ENCODE measurements at places on chromosomes 16 and 17.
A peak's percentile ranks its signal among the peaks of the same experiment; 100 is the strongest.

GRCh38 chr17:50816771-50817751, 18.3 kb upstream of the WFIKKN2 start:
- peak; percentile 67 for DNase-seq

DNA sequence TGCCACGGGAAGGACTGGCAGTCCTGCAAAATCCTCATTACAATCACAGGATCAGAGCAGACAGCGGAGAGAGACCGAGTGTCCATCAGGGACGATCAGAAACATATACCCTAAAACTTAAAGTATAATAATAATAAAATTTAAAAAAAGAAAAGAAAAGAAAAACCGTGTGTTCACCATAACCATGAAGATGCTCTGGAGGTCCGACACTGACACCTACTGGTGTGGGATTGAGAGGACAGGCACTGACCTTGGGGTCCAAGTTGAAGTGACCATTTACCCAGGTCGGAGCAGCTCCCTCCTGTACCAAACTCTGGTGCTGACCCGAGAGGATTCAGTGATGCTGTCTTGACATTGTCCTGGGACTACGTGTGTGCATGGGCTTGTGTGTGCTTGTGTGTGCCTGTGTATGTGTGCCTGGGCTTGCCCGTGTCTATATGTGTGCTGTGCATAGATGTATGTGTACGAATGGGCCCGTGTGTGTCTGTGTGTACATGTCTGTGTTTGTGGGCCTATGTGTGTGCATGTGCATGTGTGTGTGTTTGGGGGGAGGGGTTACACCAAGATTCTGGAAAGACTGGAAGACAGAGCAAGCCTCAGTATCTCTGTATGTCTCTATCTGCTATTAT, 10.0 kb upstream of the CD300LD start:
- no peak for DNase-seq

DNA sequence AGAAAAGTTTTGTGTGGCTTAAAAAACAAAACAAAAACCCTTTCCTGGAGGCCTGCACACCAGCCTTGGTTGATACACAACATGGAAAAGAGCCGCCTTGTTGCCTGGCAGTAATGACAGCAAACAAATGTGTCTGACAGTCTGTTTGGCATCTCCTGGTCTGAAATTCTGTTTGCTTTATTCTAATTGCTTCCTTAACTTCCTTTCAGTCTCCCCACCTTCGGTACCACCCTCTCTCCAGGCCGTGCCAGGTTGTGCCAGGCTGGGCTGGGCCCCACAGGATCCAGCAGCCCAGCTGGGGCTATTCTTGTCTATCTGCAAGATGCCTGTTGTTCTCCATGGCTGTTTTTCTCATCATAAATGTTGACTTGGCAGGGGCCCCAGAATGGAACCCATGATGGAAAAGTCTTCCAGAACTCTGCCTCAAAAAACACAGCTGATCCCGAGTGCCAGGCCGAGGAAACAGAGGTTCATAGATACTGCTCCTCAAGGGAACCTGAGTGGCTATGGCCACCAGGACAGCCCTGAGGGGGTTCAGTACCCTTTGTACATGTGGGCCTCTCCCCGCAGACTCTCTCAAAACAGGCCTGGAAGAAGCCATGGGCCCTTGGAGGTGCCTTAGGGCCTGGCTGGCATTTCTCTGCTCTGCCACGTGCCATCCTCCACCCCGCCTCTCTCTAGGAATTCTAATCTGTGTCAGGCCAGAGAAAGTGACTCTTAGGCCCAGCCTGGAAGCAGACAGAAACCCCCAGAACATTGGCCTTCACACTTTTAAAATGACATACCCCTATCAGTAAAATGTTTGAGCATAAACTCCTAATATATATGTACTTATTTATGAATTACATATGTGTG, 50.5 kb downstream of the YPEL2 start:
- no peak for DNase-seq

DNA sequence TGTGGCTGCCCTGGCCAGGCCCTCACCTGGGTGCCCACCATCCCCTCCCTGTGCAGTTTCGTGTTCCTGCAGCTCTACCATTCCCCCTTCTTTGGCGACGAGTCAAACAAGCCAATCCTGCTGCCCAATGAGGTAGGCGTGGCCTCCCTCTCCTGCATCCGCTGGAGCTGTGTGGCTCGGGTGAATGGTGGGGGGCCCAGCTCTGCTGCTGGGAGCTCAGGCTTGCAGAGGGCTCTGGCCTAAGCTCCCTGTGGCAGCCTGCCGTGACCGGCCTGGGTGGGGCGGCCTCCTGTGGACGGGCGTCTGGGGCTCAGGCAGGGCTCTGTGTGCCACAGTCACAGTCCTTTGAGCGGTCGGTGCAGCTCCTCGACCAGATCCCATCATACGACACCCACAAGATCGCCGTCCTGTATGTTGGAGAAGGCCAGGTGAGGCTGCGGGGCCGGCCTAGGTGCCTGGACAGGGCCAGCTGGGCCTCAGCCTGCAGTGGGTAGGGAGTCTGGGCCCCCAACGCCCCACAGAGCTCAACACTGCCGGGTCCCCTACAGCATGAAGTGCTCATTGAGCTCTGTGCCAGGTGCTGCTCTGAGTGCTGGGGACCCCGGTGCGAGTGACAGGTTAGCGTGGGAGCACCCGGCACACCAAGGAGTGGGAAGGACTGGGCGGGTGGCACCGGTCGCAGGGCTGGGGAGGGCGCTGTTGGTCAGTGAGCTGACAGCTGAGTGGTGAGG, 37.3 kb downstream of the TSC2 start:
- no peak for DNase-seq

DNA sequence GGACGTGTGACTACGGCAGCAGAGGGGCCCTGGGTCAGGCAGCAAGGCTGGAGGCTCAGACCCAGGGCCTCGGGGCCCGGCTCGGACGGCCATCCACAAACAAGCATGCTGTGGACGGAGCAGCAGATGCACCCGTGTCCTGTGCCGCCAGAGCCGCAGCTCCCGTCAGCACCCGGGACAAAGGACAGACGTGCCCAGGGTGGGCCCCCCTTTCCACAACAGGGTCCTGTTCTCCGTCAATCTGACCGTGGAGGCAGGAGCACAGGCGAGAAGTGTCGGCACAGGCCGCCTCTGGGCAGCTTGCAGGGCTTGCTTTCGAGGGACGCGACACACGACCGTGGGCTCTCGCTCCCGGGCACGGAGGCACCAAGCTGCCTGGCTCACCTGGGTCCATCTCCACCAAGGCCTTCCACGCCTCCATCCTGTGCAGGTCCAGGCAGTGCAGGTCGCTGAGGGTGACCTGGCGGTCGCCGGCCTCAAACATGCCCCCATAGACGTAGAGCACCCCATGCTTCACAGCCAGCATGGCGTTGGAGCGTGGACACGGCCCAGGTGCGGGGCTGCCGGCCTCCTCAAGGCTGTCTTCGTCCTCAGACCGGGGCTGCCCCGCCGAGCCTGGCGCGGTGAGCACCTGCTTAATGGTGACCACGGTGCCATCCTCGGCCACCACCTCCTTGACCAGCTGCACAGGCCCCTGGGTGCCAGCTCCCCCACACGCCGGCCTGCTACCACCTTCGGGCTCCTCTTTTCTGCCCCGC, 56.7 kb downstream of the KLHDC4 start:
- no peak for DNase-seq

DNA sequence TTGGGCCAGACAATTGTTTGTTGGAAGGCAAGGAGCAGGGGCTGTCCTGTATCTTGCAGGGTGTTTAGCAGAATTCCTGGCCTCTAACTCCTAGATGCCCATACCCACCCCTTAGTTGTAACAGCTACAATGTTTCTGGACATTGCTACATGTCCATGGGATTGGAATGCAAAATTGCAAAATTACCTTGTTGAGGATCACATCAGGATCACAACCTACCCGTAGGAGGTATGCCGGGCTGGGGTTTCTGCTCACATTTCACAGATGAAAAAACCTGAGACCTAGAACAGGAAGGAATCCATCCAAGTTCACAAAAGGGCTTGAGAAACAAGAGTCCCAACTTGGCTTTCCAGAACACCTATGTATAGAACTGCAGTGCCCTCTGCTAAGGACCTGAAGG, 22.7 kb downstream of the NOG start:
- DNase-seq: no peak

GRCh38 chr16:67773099-67773498, 33.3 kb downstream of the RANBP10 start:
- no peak for DNase-seq

DNA sequence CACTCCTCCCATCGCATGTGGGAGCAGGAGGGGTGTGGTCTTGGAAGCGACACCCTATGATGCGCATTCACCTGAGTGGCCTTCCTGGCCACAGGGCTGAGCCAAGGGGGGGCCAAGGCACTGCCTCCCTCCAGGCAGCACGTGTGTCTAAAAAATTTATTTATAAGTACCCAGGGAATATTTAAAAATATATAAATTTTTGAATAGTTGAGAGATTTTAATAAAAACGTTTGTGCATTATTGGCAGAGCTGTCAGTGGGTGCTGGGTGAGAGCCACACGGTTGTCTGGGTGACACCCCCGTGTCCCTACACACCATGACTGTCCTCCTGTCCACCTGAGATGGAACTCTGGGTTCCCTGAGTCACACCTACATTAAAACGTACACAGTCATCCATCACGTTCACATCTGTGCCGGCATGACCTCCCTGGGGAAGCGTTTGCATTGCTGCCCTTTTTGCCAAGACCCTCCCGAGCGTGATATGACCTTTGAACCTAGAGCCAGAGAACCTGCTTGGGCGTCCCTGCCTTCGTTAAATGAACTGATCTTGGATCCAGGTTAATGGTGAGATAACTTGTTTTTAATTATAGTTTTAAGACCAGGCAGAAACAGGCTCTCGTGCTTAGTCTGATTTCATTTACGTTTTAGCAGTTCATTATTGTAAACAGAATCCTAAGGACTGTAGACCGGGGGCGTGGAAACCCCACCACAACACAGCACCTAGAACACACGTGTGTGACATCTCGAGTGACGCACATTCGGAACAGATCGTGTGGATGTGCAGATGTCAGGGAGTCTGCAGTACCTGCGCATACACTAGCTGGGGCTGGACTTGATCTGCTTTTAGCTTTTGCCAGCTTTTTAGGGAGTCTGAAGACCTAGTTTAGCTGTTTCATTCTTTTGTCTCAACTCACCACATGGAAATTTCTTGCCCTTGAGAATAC, 192.8 kb upstream of the CHMP6 start:
- no peak for DNase-seq

DNA sequence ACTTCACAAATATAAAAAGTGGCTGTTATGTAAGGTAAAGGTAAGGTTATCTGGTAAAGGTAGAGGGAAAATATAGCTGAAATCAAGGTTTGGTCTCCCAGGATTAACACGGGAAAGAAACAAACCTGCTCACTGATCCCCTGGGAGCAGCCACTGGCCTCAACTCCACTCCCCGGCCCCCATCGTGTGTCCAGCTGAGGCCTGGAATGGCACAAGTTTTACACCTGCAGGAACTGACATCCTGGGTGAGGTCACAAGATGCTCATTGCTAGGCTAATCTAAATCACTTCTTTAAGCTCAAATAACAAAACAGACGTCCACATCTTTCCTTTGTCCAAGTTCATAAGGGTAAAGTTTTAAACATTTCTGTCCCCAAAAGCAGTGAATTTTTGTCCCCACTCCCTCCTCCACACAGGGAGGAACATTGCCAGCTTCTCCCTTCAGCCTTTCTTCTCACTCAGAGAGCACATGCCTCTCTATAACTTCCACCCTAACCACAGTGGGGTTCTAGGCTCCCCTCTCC, 46.3 kb downstream of the ERN1 start:
- DNase-seq: no peak

DNA sequence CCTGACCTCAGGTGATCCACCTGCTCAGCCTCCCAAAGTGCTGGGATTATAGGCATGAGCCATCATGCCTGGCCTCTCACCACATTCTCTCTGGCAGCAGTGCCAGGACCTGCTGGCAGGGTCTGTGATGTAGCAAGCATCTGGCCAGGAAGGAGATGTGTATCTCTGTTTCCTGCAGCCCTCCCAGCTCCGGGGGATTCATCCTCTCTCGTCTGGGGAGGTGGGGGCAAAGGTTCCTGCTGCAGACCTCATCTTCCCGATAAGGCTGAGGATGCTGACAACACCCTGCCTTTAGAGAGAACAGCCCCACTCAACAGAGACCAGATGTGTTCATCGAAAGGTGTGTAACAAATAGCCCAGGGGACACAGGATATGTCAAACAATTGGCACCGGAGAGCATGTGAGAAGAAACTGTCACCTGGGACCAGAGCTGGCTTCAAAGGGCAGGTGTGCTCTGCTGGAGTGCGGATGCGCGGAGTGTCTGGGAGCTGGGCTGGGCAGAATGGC, 54.8 kb upstream of the SEC14L1 start:
- no peak for DNase-seq

DNA sequence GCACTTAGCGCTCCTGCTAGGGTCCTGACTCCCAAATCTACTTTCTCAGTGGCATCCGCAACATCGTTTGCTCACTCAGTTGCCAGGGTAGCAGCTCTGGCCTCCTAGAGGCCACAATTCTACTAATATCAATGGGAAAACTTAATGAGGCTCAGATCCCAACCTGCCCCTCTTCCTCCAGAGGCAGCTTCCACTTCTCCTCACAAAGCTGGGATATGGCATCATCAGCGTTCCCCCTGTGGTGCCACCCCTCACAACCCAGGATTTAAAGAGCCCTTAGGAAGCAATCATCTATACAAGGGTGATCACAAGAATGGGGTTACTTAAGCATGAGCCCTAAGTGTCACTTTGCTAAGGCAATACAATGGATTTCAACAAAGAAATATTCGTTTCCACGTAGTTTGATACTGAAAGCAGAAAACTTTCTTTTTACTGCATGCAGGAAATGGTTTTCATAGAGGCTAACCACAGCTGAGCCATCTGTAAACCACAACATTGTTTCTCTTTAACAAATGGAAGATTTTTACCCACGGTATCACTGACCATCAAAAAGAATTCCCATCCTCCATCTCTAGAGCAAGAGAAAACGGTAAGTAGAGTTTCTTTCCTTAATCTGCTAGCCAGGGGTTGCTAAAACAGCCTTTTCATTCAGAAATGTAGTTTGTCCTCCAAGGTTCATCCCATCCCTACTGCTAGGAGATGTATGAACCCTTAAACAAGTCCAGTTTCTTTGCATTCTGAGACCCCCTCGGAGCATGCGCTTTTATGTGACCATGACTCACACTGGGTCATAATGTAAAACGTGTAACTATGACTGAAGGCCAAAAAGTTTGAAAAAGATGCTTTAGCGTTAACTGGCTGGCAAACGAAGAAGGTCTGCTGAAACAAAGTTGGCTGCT, 68.3 kb upstream of the BCAR1 start:
- no peak for DNase-seq

GRCh38 chr16:84532291-84532724, 27.8 kb upstream of the MEAK7 start:
- DNase-seq: no peak
